Activated CD4-positive, alpha-beta T cell treated with anti-CD3 and anti-CD28 coated beads, Interleukin-10, Interleukin-2, amounts not matched to agents 100 ng/mL and 50 ng/mL, durations not matched to agents 16 hours and 8 hours (primary cell): ENCODE measurements at places on chromosomes 5 and 9.

DNA sequence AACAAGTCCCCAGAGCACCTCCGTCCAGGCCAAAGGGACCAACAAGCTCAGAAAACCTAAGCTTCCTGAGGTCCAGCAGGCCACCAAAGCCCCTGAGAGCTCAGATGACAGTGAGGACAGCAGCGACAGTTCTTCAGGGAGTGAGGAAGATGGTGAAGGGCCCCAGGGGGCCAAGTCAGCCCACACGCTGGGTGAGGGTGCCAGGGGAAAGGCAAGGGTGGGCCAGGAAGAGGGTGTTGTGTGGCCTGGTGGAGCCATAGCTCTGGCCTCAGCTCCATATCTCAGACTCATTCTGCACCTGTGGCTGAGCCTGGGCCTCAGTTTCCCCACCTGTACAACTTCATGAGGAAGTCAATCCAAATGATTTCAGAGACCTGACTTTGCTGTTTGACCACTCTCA is 20.7 kb downstream of the CD74 start:
- no peak for DNase-seq

DNA sequence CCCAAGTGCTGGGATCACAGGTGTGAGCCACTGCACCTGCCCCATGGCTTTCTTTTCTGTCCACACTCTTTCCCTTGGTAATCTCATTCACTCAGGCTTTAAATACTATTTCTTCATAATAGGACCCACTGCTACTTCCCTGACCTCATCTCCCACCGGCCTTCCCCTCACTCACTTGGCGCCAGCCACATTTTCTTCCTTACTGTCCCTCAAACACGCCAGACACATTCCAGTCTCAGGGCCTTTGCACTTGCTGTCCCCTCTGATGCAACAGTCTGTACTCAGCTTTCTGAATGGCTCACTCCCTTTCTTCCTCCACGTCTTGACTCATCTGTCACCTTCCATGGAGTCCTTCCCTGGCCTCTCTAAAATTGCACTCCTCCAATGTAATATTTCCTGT is 111.1 kb upstream of the MVB12B start:
- DNase-seq: no peak

DNA sequence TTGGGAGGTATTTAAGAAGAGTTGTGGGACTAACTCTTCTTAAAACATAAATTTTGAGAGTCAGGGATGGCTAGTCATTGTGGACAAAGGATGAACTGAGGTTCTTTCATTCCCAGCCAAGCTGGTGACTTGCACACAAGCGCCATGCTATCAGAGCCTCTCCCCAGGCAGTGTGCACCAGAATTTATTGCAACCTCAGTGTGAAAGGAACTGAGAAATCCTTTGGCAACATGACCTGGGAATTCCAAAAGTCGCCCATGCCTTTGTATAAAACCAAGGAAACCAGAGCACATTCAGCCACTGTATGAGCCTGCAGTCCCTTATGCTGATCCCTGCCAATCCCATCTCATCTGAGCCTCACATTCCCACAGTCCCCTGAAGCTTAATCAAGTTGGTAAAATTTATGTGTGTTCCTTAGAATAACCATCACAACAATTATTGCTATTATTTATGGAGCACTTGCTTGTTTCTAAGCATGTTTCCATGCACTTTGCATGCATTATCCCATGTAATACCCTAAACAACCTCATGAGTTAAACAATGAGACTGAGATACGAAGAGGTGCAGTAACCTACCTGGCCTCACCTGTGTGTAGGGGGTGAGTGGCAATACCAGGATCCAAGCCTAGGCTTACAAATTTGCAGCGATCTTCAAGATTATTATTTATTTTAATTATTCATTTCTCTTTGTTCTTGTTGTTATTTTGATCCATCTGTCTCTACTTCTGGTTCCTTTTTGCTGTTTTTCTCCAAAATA is 116.4 kb downstream of the NTRK2 start:
- no peak for DNase-seq

DNA sequence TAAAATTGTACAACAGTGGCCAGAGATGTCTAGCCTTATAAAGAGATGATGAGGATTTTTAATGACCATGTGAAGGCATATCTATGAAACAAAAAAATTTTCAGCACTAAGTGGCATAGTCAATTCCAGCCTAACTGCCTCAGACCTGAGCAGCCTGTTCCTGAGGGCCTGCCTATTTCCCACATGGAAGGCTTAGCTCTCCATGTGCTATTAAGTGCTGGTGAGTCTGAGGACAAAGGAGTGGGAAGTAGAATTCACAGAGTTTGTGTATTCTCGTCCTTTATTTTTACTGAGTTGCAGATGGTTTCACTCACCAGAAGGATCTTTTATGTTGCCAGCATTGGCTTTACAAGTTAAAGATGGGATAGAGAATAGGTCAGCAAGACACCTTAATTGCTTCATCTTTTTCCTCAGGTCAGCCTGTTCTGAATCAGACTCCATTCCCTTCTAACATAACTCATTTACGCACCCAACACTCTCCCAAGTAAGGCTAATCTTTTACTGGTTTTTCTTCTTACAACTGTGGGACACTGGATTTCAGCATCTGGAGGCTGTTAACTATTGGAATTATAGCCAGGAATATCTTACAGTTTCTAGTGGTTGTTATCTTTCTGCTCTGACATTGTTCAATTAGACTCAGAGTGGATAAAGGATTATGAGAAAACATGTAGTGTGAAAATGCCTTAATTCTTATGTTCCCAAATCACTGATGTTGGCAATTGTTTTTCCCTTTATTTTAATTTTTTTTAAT is 76.8 kb downstream of the ISOC1 start:
- no peak for DNase-seq

DNA sequence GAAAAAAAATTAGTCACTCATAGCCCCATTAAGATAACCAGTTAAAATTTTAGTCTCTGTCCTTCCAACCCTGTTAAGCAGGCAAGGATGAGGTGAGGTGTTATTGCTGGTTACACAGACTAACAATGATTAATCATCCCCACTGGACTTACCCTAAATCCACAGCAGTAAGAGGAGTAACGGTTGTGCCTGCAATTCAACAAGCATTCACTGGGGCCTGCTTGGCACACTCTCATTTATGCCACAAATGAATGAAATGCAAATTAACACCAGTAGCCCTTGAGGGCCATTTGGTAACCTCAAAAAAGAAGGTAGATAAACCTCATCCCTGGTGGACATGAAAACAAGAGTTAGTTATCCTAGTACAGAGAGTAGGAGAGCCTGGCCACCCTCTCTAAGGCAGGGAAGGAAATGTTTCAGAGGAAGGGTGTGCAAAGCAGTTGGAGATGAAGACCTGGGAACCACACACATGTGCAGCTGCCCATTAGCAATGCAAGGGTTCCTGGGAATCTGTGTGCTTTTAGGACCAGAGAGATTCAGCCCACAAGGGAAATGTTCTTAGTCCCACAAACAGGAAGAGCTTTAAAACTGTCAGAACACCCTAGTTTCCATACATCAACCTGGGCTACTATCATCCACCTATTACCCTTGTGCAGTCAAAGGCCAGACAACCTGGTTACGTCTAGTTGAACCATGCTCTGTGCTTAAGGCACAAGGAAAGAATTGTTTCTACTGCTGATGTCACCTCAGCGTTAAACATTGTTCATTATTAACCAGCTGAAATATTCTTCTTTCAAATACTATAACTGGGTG is 7.7 kb downstream of the LHFPL2 start:
- DNase-seq: no peak

GRCh38 chr9:6014670-6015270 is 654 bp downstream of the RANBP6 start:
- DNase-seq: peak; percentile 84

DNA sequence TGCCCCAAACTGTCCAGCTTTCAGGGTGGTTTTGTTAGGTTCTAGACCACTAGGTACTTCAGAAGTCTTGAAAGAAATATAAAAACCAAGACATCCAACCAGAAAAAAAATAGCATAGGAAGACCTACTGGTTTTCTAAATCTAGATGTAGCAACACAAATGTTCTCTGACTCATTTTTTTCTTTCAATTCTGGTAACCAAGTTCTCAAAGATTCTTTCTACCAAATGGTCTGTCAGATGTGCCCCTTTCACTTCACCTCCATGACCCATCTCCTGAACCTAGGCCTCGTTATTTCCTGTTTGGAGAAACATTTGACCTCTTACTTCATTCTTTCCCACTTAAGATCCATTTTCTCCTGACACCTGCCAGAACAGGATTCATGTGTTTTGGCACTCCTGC is 355.3 kb downstream of the KIAA0825 start:
- peak; percentile 44 for DNase-seq

DNA sequence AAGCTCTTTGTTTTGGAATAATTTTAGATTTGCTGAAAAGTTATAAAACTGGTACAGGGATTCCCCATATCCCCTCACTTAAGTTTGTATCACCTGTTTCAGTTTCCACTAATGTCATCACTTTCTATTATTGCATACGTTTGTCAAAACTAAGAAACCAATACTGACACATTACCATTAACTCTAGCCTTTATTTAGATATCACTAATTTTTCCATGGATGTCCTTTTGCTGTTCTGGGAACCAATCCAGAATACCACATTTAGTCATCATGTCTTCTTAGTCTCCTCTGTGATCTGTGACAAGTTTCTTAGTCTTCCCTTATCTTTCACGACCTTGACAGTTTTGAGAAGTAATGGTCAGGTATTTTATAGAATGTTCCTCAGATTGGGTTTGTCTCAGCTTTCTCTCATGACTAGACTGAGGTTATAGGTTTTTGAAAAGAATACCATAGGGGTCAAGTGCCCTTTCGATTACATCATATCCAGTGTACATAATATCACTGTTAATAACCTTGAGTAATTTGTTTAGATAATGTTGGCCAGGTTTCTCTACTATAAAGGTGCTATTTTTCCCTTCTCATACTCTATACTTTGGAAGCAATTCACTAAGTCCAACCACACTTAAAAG is 51.9 kb upstream of the NMUR2 start:
- no peak for DNase-seq

DNA sequence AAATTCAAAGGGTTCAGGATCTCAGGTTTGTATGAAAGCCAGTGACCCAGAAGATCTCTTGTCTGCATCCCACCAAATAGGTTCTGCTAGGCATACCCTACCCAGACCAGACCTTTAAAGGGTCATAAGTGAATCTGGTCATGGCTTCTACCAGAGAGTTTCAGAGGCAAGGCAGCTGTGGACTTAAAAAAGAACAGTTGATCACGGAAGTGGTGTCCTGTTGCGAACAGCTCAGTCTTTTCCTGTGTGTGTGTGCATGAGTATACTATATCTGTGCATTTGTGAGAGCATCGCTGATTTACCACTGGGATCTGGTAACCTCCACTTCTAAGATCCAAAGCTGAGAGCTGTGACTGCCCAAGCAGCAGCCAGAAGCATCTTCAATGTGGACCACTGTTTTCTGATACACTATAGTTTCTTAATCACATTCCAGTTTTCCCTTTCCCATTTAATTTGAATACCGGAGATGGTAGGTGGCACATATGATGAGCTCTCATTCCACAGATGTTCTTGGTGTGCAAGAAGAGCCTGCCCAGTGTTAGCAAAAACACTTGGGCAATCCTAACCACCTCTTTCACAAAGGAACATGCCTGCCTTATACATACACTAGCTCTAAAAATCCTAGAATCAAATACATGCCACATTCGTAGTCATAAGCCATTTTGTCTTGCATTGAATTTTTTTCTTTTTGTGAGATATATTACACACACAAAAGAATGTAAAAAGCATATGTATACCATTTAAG is 36.2 kb upstream of the OR2S2 start:
- no peak for DNase-seq

DNA sequence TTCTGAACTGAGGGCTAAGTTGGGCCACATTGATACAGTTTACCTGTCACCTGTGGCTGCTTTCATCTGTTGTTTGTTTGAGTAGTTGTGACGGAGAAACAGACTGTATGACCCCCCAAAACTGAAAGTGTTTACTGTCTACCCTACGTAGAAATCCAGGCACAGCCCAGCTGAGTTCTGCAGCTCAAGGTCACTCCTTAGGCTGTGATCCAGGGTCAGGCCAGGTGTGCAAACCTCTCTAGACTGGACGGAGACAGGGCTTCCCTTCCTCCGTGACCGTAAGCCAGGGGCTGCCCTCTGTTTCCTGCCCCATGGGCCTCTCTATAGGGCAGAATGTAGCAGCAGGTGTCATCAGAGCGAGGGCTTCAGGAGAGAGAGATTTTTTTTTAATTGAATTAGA is 207.9 kb upstream of the OTULINL start:
- no peak for DNase-seq

DNA sequence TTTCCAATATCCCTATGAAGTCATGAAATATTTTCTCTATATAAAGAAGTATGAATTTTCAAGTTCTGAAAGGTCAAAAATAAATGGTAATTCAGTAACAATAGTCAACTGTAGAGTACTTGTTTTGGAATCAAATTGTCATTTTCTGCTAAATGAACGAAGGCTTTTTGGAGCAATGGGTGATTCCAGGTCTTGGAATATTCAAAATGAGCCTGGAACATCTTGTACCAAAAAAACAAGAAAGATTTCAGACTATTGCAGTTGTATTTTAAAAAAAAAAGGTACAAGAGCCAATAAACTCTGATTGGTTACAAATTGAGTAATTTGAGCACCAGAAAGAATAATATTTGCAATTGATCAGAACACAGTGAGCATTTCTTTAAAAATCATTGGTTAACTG is 730.1 kb downstream of the DTWD2 start:
- DNase-seq: no peak

DNA sequence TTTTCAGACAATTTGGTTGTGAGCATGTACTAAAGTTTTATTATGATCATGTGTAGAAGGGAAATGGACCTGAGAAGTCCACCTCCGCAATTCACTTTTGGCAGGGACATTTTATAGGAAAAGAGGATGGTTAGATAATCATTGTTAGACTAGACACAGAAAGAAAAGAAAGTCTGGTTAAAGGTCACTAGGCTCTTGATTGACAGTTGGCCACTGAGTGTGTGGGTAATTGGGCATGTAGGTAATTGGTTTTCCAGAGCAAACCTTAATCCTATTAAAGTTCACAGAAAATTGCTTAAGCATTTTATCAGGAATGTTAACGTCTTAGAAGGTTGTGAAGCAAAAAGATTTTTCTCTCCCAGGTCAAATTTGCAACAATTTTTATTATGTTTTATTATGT is 158.5 kb upstream of the CLINT1 start:
- DNase-seq: no peak

GRCh38 chr5:61910771-61911170 is 395.2 kb upstream of the KIF2A start:
- DNase-seq: peak; percentile 45

DNA sequence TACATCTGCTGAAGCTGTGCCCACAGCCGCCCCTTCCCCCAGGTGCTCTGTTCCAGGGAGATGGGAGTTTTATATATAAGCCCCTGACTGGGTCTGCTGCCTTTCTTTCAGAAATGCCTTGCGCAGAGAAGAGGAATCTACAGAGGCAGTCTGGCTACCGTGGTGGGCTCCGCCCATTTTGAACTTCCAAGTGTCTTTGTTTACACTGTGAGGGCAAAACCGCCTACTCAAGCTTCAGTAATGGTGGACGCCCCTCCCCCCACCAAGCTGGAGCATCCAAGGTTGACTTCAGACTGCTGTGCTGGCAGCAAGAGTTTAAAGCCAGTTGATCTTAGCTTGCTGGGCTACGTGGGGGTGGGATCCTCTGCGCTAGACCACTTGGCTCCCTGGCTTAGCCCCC is 41.3 kb downstream of the RANBP17 start:
- DNase-seq: no peak

- DNase-seq: no peak
Observed at GRCh38 chr5:117394506-117395157, 820.0 kb upstream of the SEMA6A start.

- DNase-seq: no peak
Observed at GRCh38 chr5:91160714-91161285, 222.3 kb downstream of the ARRDC3 start.

GRCh38 chr5:124087752-124088151 is 575.8 kb downstream of the CSNK1G3 start:
- DNase-seq: no peak

GRCh38 chr5:81965524-81965923 is 6.3 kb upstream of the ATG10 start:
- no peak for DNase-seq
